ENCODE measurements at places on chromosomes 13 and 19.

DNA sequence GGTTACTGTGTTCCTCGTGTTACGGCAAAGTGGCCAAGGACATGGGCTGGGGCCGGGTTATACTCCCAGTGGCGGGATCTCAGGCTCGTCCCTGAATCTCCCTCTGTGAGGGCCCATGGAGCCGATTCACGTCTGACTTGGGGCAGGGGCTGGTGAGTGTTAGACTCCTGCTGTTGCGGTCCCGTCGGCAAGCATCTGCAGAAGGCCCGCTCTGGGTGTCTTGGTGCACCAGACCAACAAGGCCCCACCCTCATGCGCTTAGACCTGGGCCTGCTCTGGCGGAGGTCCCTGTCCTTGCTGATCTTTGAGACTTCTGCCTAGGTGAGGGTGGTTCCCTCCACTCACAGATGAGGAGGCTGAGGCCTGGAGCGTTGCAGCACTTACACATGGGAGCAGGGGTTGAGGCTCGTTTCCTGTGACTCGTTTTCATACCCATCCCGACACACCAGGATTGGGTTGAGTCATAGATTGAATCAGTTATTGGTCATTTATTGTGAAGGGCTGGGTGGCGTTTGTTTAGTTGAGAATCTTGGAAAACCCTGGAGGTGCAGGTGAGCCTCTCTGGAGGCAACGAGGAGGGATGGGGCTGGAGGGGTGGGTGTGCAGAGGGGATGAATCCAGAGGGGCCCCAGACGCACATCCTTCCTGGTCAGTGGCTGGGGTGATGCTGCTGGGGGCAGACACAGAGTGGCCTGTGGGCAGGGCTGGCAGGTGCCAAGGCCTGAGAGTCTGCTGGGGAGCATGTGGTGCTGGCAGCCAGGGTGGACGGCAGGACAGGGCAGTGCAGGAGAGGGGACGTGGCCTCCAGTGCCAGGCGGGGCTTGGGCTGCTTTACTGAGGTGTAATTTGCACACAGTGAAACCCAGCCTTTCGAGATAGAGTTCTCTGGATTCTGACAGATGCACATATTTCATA lies 4.6 kb downstream of the EPN1 start:
- DNase-seq, result no peak

- DNase-seq, result no peak
Measured at GRCh38 chr19:48844472-48844871, 8.2 kb upstream of the HSD17B14 start.

DNA sequence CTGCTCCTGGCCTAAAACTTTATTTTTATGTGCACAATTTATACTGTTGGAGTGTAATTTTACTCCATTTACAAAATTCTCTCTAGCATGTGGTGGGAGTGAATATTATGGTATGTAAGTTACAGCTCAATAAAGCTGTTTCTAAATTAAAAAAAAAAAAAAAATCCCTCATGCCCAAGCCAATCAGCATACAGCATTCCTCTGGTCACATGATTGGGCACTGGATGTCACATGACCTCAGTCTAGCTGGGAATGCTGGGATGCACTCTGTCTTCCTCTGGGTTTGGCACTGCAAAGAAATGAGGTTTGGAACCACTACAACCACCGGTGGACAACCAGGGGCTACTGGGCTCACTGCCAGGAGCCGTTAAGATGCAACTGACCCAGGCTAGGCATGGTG lies 67.6 kb downstream of the ZNF557 start:
- DNase-seq, result no peak

GRCh38 chr13:60435762-60436374 lies 38.8 kb downstream of the TDRD3 start:
- DNase-seq, result no peak

- DNase-seq, result no peak
Measured at GRCh38 chr13:109220631-109221030, 565.8 kb downstream of the IRS2 start.

GRCh38 chr13:109331011-109331433 lies 455.4 kb downstream of the IRS2 start:
- no peak for DNase-seq

DNA sequence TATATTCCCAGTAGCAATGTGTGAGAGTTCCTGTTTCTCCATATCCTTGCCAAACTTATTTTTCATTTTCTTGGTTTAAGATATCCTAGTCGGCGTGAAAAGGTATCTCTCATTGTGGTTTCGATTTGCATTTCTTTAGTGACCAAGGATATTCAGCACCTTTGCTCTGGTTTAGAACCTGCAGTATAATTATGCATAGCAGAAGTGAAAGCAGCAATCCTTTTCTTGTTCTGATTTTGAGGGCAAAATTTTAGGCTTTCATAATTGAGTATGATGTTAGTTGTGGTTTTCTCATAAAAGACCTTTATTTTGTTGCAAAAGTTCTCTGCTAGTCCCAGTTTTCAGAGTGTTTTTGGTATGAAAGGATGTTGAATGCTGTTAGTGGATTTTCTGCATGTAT lies 491.0 kb downstream of the FGF9 start:
- DNase-seq, result no peak

- DNase-seq, result no peak
Measured at GRCh38 chr19:18292462-18292809, 11.0 kb upstream of the JUND start.

DNA sequence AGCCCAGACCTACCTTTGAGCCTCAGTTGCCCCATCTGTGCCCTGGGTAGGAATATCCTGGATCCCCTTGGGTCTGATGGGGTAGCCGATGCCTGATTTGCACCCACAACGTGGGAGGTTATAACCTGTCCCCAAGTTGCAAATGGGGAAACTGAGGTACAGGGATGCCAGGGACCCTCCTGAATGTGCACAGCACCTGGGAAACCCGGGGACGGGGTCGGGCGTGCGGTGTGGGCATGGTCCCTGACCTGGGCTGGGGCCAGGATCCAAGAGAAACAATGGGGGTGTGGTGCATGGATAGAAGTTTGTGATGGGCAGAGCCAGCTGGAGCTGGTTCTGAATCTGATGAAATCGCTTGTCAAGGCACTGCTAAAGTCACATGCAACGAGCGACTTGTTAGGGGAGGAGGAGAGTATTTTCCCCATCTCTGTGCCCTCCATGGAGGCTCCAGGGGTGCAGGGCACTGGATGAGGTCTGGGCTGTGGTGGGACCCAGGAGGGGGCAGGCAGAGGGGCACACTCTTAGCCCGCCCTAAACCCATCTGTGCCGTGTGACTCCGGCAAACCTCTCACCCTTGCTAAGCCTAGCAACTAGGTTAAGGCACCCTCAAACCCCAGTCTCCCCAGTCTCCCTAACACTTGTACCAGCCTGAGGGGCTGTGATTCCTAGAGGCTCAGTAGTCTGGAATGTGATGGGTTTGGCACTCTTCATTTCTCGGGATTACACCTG lies 749 bp downstream of the GDF15 start:
- DNase-seq, result no peak

- no peak for DNase-seq
Measured at GRCh38 chr13:99308471-99309087, 1.4 kb upstream of the GPR183 start.

GRCh38 chr13:66560991-66561390 lies 669.1 kb downstream of the PCDH9 start:
- DNase-seq, result no peak

DNA sequence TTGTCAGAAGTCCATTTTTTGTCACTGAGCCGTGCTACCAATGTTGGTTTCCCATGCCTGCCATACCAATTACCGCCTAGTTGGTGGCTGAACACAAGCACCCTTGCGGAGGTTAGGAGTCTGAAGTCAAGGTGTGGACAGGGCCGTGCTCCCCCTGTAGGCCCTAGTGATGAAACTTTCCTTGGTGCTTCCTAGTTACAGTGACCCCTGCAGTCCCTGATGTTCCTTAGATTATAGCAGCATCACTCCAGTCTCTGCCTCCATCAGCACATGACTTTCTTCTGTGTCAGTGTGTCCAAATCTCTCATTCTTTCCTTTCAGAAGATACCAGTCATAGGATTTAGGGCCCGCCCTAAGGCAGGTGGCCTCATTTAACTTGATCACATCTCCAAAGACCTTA lies 99.0 kb downstream of the MYO16 start:
- no peak for DNase-seq

GRCh38 chr13:49563516-49563915 lies 21.8 kb downstream of the RCBTB1 start:
- no peak for DNase-seq

DNA sequence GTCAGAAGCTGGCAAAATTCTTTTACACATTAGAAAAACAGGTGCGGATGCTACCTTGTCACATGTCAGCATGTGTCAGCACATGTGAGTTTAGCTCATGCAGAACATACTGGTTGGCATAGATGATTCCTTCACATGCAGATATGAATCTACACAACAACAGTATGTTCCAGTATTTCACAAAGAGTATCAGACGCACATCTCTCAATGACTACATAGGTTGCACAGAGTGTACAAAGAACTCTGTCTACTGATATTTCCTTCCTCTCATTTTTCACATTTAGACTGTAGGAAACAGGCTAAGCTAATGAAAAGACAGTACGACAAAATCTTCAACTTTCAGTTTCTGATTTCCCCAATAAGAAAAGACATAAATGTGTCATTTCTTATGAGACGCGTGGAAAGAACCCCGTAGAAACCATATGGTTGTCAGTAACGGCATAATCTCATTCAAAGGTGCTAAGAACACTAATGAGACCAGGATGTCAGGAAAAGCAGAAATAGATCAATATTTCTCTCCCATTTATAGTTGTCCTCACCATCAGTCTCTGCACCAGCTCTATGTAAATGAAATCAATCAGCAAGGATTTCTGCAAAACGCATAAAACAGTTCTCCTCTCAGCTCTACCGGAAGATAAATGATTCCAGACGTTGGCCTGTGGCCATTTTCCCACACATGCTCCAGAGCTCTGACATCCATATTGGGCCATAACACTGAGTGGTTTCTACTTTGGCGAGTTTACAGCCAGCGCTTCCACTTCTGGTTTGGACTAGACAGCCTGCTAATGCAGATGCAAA lies 81.2 kb downstream of the STARD13 start:
- no peak for DNase-seq

GRCh38 chr19:54136086-54136863 lies 1.3 kb upstream of the CNOT3 start:
- no peak for DNase-seq
